Activated T-helper 1 cell treated with anti-CD3 and anti-CD28 coated beads, Interleukin-2, amount 50 U/mL, for 16 hours (primary cell): ENCODE measurements at places on chromosomes 6 and 20.

- no peak for DNase-seq
Observed at GRCh38 chr20:36925234-36925633, 26.3 kb downstream of the SAMHD1 start.

DNA sequence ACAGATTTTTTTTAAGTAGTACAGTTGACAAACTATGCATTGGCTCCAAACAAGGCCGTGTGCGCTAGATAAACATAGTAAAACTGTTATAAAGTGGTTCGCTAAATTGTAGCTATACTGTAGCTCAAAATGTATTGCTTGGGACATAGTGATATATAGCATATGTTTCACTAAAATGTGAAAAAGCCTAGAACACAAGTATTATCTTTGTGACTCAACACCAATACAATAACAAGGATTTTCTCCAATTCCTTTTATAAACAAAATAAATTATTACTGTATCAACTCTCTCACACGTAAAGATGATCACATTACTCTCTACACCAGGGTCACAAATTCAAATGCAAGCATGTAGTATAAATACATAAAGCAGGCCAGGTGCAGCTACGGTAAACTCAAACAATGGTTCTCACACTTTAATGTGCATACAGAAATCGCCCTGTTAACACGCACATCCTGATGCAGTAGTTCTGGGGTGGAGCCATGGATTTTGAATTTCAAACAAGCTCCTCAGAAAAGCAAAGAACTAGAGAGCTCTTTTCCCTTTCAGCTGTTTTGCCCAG is 214.6 kb downstream of the GMDS start:
- no peak for DNase-seq

DNA sequence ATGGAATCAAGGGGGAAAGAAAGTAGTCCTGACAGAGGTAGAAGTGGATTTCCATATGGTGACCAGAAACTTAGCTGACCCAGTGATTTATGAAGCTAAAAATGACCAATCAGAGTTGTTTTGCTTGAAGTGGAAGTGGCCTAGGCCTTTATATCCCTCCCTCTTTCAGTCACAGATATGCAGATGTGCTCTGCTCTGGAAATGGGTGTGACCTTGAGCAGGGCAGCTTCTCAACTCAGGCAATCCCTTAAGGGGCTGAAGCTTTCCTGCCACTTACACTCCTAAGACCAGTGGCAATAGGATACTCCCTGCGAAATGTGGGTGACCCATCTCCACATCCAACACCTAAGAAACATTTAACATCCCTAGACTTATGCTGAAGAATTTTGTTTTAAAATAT is 256.6 kb downstream of the EYS start:
- DNase-seq, result no peak

GRCh38 chr6:141313986-141314385 is 818.7 kb upstream of the GJE1 start:
- no peak for DNase-seq

- DNase-seq, result no peak
Observed at GRCh38 chr6:24614648-24615047, 31.3 kb downstream of the KIAA0319 start.

- no peak for DNase-seq
Observed at GRCh38 chr6:7615611-7616383, 25.8 kb downstream of the SNRNP48 start.

- DNase-seq, result no peak
Observed at GRCh38 chr6:107624541-107624940, 134.6 kb downstream of the SOBP start.

DNA sequence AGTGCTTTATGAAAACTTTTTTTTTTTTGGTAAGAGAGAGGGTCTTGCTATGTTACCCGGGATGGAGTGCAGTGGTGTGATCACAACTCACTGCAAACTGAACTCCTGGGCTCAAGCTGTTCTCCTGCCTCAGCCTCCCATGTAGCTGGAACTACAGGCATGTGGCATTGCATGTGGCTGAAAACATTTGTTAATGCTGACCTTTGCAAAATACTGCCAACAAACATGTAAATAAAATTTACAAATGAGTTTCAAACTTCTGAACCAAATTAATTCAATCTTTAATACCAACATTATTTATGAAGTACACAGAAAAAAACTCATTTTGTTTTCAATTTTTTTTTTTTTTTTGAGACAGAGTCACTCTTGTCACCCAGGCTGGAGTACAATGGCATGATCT is 26.1 kb upstream of the ZBTB2 start:
- DNase-seq, result no peak

GRCh38 chr20:44153636-44154043 is 33.3 kb downstream of the JPH2 start:
- DNase-seq, result no peak

DNA sequence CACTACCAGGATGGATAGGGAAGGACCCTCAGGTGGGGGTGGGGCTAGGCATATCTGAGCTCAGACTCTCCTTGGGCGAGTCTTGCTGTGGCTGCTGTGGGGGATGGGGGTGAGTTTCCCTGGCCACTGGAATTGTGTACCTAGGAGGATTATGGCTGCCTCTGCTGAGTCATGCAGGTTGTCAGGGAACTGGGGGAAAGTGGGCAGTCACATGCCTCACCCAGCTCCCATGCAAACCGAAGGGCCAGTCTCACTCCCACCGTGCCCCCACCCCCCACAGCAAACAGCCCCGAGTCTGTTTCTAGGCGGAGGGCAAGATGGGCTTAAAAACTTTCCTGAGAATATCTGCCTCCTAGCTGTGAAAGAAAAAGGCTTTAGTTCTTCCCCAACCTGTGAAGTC is 210.3 kb upstream of the FERMT1 start:
- no peak for DNase-seq

- DNase-seq, result no peak
Observed at GRCh38 chr6:23534351-23534750, 591.7 kb upstream of the NRSN1 start.

DNA sequence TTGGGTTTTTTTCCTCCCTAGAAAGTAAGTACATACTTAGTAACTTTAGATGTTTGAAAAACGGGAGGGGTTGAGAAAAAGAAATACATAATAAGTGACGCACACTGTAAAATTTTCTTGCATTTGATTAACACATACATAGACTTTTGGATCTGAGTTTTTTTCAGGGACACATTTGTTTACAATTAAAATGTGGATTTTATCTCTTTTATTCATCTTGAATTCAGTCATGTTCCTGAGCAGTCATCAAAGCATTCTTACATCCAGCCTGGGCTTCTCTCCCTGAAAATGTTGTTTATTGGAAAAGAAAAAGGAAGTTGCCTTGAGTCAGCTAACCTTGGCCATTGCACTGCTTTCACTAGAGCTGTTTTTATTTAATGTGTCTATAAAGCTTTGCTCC is 8.7 kb upstream of the RPP40 start:
- DNase-seq, result no peak

DNA sequence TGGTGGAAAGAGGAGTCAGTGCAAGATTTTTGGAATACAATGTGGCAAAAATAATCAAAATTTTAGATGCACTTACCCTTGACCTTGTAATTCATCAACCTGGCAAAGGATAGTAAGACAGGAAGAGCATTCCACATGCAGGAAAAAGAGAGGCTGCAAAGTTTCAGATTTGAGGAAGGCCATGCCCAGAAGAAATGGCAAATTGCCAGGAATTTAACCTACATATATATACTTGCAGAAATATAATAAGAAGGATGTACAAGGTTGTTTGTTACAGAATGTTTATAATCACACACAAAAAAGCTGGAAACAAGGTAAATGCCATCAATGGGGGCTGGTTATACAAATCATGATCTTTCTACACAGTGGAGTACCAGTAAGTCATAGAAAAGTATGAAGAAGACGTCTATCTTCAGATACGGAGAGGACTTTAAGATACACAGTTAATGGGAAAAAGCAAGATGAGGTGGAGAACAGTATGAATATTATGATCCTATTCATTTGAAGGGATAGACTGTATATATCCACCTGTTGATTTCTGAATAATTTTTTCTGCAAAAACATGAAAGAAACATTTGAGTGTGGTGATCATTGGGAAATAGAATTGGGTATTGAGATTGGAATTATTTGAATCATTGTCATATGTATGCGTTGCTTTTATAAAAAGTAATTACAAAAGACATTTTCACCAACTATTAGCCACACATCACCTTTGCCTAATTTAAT is 253.8 kb downstream of the TBC1D7 start:
- DNase-seq, result no peak

- DNase-seq, result no peak
Observed at GRCh38 chr6:44367681-44368080, 19.8 kb upstream of the CDC5L start.

DNA sequence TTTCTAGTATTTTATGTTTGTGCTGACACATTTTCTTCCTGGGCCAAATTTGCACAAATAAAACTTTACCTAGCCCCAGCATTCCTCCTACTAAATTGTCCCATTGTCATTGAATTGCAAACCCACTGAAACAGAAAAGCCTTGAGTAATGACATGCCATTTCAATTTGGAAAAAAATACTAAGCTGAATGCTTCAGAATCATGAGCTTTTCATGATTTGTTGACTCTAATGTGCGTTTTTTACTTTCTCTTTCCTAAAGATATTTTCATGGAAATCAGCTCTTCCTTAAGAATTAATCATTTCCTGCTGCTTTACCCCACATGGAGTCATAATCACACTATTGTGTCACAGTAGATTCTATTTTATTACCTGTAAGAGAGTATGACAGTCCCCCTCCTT is 47.4 kb downstream of the TRDN start:
- DNase-seq, result no peak

GRCh38 chr6:115120391-115120790 is 777.6 kb upstream of the HS3ST5 start:
- no peak for DNase-seq

DNA sequence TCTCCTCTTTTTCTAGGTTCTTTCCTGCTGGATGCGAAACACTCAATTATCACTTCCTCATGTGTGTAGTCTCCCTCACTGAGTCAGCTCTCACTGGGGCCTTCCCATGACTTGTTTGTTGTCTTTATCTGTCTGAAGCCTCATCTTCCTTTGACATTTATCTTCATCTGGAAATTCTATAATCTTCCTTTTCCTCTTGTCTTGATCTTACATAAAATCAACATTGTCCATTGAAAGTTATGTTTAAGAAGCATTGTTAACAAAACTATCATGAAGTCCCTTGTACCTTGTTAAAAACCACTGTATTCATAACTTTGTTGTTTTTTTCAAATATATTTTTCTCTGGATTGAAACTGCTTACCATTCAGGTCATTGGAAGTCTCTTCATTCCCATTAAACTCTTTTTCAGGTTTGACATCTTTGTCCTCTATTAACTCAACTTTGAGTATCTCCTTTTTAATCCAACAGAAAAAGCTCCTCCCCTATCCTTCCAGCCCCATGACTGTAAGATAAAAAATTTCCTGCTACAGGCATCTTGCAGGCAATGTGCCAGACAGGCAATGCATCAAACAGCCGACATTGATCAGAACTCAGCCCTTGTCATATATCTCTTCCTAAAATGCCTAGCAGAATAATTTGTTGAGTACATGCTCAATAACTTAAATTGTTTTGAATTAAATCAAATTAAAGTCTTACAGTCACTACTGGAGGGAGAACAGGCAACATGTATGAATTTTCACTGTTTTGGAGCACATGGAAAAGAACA is 34.8 kb downstream of the MYLIP start:
- no peak for DNase-seq

- DNase-seq, result no peak
Observed at GRCh38 chr6:136592930-136593673, 42.9 kb upstream of the MAP7 start.

- DNase-seq, result no peak
Observed at GRCh38 chr20:49697071-49697470, 16.6 kb downstream of the B4GALT5 start.

- no peak for DNase-seq
Observed at GRCh38 chr6:7529141-7529540, 12.3 kb upstream of the DSP start.

DNA sequence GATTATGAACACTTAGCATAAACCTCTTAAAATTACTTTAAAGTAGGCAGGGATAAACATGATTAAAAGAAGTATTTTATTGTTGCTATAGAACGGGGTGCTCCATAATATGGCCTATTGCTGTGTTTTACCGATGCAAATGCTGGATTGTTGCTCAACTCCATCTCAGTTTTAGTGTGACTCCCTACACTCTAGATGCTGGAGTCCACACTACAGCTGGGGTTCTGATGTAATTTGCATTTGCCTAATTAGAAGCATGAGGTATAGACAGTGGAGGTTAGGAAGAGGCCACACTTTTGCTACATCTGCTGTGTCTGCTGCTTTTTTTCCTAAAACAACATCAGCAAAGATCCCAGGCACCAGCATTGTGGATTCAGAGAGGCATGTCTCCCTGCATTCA is 6.7 kb upstream of the HMGN3 start:
- no peak for DNase-seq

DNA sequence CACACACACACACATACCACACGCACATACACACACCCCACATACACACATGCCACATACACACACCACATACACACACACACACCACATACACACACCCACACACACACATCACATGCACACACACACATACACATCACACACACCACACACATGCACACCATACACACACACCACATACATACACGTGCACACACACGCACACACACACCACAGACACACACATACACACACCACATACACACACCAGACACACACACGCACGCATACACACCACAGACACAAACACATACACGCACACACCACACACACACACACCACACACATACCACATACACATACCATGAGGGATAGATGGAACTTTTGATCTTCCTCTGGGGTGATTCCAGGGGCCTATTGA is 90.2 kb downstream of the DLGAP4 start:
- DNase-seq, result no peak

DNA sequence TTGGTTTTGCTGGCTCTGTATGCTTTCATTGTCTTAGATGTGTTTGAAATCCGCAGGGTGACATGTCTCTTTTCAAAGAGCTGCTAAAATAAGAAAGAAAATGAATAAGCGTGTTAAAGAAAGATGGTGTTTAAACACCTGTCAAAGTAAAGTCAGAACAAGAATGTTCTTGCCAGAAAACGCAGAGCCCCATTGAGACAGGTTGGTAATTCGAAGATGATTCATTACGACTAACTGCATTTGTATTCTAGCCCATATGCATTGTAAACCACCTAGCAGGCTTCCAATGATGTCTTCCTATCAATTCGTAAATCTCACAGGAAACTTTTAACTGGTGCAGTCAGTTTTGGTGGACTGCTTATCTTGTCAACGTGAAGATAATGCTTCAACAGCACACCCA is 16.8 kb downstream of the PHACTR2 start:
- DNase-seq, result no peak

DNA sequence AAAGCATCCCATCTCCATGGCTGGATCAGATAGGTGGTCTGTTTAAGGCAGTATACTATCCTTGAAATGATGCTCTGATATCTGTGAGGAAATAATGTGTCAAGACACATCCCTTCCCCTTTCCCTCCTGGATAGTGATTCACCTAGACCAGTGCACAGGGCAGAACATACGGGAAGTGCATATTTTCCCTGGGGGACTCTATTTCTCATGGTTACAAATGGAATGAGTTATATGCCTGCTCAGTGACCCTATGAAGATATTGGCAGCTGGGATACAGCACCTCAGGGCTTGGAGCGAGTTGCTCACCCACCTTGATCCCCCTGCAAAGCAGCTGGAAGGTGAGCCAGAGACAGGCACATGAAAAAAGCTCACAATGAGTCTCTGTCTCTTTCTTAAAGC is 67.5 kb upstream of the PRL start:
- DNase-seq, result no peak

GRCh38 chr20:39986173-39986904 is 702.7 kb downstream of the MAFB start:
- DNase-seq, result no peak

GRCh38 chr6:165751486-165751885 is 88.4 kb upstream of the PDE10A start:
- DNase-seq, result no peak
